ENCODE measurements at places on chromosomes 12 and 14.

DNA sequence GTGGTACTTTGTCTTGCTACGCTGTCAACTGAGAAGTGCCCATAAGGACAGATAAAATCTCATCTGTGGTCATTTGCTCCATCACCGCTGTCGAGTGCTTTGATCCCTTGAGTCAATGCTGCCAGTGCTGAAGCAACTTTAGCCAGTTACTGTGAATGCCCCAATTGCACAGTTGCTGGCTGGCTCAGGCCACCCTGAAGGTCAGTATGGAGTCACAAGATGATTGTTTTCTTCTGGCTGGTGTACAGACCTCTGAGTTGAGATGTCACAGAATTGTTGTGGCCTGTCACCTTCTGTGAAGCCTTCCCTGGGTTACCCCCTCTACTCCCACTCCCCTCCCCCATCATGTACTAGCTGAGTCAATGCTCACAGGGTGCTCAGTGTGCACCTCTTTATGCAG is 92.9 kb downstream of the PELI2 start:
- no peak for DNase-seq

DNA sequence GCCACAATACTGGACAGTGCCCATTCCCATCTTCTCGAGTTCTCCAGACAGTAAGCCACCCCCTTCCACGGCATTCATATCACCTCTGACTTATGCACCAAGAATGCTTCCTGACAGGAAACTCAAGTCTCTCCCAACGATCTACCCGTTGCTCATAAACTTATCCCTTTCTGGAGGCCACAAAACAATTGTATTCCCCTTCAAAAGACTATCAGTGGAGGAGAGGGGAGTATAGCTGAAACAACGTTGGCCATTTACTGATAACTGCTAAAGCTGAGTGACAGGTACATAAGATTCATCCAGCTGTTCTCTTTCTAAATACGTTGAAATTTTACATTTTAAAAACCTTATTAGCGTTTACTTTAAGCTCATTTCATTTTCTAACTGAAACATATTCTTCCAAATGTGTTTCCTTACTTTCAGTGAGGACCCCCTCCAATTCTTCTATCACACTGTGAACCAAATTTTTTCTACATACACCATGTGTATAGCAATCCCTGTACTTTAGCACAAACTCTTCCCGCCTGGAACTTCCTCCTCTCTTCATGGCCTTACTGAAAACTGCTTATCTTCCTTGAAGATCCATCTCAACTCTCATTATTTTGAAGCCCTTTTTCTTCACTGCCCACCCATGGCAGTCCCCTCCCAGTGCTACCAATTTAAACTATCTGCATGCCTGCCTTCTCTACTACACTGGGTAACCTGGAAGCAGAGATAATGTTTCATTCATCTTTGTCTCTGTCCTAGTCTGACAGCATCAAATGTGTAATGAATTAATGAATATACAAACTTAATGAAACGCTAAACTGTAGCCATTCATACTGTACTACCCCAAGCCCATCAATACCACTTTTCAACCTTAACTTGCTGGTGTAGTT is 28.8 kb downstream of the ATXN2 start:
- no peak for DNase-seq

DNA sequence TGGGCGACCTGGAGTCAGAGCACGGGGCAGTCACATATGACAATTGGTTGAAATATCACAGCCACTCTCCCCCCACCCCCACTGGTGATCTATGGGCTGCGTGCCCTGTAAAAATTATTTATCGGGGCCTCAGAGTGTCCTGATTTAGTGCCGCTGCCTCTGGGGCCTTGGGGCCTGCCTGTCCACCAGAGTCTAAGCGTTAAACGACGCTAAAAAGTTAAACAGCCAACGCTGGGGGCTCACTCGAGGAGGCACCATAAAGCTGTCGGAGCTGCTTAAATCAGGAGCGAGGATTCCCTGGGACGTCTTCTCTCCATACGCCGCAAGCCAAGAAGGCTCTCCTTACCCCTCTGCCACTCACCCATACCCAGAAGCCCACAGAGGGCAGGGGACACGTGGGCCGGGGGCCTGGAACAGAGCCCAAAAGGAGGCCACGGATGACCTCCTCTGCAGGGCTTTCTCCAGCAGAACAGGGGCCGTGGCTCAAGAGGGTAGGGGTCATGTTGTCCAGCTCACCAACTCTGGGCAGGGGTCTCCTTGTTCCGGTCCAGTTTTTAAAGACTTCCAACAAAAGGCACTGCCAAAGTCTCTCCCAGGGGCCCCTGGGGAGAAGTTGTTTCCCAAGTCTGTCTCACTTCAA is 42.2 kb downstream of the SMUG1 start:
- no peak for DNase-seq

- DNase-seq = no peak
These were observed 22.1 kb upstream of the EIF4B start for GRCh38 chr12:52984136-52984535.

DNA sequence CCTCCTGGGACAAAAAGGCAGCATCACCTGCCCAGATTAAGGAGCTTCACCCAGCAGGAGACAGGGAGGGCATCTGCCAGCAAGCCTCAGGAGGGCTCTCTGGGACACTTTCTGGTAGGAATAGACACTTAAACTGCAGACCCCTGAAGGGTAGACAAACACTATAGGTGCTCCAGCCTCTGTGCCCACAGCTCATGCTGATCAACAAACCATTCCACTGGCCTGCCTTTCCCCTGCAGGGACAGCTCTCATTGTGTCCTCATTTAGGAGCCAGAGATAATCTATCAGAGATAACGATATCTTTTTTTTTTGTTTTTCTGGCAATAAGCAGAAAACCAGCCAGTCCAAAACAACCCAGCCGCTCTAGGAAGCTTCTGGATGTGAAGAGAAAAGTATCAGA is 251.8 kb upstream of the CCDC196 start:
- DNase-seq = no peak

DNA sequence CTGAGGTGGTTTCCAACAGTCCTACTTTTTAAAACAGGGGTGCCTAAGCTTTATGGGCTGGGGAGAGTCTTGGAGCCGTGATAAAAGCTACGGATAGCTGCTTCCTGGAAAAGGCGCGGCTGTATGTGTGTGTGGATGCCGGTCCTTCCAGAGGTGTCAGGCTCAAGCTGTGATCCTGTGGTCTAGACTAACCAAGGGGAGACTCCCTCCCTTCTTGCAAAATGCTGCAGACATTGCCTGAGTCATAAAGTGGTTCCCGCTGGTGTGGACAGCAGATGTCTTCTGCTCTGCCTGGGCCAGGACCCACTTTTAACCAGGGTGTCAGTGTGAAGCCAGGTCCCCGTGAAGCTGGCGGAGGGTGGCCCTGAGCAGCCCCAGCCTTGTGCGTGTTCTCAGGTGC is 37.8 kb downstream of the CCDC92 start:
- no peak for DNase-seq

GRCh38 chr14:56119201-56119981 is 1.2 kb downstream of the PELI2 start:
- DNase-seq = no peak

DNA sequence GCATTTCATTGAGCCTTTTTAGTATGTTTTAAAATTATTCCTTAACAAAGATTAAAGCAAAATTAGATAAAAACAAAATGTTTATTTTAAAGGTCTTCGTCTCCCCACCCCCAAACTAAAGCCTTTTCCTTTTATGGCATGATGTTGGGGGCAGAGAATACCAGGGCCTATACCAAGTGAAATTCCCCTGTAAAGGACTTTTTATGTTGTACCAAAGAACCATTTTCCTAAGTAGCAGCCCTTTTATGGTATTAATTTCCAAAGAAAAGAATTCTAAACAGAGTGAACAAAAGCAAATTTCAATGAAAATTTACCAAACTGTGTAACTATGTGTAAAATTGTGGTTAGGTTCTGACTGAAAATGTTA is 71.9 kb upstream of the GNPNAT1 start:
- DNase-seq = no peak

DNA sequence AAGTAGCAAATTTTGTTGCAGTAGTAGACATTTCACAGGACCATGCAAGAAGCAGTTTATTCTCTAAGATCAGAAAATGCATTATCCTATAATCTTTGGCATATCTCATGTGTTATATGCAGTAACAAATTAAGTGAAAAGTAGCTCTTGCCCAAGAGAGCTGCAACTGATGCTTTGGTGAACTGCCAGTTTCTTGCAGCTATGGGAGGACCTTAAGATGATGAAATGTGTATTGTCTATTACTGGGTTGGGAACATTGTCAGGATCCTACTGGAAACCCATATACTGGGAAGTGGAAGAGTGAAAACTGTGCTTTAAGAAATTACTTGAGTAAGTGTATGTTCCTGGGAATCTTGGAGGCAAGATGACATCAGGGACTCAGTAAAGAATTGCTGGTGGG is 238.8 kb downstream of the DACT1 start:
- DNase-seq = no peak

GRCh38 chr14:89621009-89621421 is 204.0 kb upstream of the FOXN3 start:
- DNase-seq = no peak

DNA sequence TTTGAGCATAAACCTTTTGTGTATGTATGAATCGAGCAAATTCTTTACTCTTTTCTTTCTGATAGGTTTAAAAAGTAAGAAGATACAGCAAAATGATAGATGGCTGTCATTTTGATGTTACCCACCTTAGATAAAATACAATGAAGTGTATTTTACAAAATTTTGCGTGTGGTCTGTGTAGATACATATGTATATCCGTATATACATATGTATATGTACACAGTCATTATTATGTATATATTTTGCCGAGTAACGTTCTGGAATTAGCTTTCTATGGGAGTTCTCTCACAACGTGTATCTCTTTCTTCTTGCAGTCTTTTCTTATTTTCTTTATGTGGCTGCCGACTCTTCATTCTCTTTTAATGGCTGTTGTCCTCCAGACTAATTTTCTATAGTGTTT is 32.4 kb upstream of the CHPT1 start:
- DNase-seq = no peak

GRCh38 chr14:24680516-24680915 is 46.5 kb upstream of the GZMB start:
- DNase-seq = no peak

DNA sequence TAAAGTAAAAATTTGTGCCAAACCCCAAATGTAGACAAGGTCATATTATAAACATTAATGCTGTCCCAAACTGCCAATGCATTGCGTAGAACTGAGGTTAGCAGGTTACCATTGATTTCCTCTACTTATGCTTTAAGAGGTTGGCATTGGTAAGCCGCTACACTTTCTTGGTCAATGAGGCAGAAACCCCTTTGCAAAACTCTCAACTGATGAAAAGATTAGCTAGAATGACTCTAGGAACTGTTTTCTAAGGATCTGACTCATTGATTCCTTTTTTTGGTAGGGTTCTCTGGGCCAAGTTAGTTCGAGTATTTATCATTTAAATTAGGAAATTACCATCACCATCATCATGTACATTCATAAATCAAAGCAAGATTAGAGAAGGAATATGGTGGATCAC is 44.6 kb downstream of the HMGA2 start:
- DNase-seq = no peak

DNA sequence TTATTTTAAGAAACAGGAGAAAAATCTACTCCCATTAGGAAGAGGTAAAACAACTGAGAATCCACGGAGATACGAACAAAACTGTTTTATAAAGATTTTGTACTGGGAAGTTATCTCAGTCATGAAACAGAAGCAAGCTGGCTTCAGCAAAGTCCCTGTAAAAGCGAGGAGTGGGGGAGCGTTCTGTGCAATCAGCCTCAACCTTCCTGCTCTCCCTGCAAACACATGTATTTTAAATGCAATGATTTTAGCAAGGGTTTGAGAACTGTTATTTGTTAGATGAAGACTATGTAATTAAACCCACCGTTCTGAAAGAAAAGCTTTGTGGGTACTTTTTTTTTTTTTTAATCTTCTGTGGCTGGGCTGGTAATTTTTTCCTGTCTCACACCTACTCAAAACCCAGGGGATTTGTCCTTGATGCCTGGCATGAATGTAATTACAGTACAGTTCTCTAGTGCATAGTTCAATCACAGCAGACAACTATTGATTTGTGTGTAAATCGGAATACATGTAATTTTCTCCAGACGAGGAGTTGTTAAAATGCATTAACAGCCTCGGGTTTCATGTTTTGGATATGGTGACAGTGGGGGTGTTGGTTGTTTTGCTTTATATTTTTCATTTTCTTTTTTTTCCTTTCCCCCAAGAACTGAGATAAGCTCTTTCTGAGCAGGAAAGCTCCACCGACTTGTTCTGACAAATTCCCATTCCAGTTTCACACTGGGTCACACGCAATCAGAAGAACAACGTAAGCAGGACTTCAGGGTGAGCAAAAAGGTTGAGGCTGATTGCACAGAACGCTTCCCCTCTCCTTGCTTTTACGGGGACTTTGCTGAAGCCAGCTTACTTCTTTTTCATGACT is 153.6 kb downstream of the PHLDA1 start:
- no peak for DNase-seq

DNA sequence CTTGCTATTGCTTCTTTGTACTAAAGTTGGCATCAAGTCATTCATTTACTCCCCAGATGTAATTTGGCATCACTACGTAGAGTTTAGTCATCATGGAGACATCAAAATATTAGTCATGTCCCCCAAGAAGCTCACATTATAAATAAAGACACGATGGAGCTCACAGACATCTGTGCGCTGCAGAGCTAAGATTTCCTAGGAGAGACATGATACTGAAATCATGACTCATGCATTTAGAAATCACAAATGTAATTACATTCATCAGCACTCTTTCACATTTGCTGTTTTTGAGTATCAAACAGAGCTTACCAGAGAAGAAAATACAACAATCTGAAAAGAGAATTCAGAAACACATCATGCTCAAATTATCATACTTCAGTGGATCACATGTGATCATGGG is 169.8 kb downstream of the LRIG3 start:
- no peak for DNase-seq

- no peak for DNase-seq
These were observed 82.2 kb downstream of the PLEKHG7 start for GRCh38 chr12:92784797-92785562.

DNA sequence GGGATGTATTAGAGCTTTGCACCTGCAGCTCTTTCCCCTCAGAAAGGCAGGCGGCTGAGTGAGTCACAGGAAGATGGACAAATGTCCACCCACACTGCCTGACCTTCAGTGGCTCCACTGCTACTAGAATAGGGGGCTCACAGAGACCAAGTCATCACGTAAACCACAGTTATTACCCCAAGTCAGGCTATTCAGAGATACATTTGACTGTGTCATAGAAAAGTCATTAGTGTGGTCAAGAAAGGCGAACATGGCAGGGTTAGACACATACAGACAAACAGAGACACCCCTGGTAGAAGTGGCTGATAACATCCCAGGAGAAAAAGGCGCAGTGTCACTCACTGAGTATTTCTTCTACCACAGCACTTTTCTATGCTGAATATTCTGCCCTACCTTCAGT is 36.0 kb downstream of the GCH1 start:
- DNase-seq = no peak

- no peak for DNase-seq
These were observed 3.1 kb downstream of the SLC25A29 start for GRCh38 chr14:100303179-100303578.

DNA sequence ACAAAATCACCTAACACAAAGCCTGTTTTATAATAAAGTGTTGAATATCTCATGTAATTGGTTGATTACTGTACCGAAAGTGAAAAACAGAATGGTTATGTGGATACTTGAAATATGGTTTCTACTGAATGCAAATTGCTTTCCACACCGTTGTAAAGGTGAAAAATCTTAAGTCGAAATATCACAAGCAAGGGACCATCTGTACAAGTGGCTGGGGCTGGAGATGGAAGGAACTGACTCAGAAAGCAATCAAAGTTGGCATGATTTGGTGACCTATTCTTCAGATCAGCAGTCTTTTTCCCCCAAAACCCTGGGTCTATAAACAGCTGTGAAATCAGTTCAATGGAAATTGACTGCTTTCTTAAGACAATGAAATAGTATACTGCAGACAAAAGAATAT is 3.6 kb downstream of the CBX5 start:
- no peak for DNase-seq

Measured in cortex of kidney (tissue), 1 donor.